ENCODE measurements at places on chromosomes 6 and 20. TPM values are rescaled to one million over a fixed set of nuclear protein-coding genes. Genes with fewer than 3 reads are reported as not detected.
A peak's percentile ranks its signal among the peaks of the same experiment; 100 is the strongest.

PAX1 gene
- total RNA-seq: not detected

DNA sequence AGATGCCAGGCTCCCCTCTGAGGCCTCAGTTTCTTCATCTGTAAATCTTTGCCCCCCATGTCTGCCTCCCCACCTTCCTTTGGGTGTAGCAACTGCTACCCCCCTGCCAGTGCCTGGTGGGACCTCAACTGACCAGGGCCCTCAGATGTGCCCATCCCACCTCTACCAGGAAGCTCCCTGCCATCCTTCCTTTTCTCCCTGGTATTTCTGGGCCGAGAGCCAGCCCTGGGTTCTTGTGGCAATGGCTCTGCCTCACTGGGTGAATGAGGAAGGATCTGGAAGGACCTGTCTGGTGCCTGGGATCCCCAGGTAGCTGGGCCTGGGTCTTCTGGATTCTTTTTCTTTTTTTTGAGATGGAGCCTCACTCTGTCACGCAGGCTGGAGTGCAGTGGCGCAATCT, 141.1 kb upstream of the RNF24 start:
- DNase-seq: no peak

ID1 gene
- total RNA-seq: 373 TPM

- DNase-seq: no peak
Observed at GRCh38 chr6:77290798-77291197, 172.5 kb downstream of the HTR1B start.

CST2 gene
- not detected for total RNA-seq

DNA sequence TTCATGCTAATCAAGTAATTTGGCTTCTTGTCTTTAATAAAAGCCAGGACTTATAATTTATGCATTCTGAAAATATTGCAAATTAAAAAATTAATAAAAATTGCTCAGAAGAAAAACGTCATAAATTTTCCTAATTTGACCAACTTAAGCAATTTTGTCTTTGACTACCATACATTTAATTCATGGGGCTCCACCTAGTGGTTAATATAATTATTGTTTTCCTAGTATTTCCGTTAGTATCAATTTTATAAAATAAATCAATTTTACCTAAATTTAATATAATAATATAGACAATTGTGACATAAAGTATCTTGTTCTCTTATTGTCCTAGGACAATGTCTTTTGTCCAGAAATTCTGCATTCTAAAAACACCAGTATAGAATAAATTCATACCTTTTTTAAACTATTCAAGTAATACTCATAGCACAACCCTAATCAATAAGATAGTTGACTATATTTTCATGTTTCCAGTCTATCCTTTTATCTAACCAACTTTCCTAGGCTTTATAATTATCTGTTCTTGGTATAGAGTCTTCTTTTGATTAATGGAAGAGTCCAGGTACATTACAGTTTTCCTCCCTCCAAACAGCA, 319.9 kb downstream of the TRDN start:
- no peak for DNase-seq

DNA sequence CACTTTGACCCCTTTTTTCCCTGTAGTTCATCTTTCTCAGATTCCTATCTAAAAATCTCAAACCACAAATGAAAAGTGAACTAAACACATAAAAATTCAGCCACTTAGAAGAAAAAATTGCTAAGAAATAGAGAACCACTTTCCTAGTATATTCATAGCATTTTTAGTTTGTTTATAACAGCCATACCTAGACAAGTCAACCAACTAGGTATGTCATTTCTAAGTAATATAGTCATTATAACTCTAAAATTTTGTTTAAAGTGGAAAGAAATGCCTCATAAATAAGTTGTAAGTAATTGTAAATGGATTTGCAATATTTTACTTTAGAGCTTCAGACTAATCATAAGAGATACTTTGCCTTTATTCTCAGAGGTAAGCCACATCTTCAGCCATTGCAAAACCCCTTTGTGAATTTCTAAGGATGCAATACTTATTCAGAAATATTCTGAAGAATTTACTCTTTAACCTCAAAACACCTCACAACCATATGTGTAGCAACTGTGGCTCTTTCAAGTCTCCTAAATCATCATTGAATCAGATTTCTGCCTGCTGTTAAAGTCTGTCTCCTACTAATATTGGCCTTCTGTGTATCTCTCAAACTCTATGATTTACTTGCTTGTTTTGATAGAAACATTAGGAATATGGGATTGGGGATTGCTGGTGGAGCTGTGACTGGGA, 6.9 kb upstream of the SUMO4 start:
- DNase-seq: no peak

EBF4 gene
- not detected for total RNA-seq

- DNase-seq: peak; percentile 87
Observed at GRCh38 chr20:53738039-53738944, 144.7 kb upstream of the ZNF217 start.

DNA sequence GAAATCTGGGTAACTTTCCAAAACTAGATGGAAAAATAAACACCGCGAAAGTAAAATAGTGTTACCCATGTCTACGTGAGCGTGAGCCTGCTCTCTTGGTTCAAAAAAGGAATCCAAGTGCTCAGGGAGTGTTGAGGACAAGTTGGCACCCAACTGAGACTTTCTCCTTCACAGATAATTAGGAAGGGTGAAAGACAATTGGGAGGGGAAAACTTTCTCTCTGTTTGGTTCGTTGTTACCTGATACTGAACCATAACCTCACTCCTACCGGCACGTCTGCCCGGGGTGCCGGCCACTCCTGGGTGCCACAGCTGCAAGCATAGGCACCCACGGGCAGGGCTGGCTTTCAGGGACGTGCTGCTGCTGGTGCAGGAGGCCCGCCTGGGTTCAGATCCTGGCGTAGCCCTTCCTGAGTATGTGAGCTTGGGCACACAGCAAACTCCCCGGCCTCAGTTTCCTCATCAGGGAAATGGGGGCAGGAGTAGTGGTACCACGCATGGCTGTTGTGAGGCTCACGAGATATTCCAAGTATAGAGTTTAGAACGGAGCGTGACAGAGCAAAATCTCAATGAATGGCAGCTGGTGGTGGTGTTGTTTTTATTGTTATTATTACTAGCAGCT, 38.2 kb upstream of the PMEPA1 start:
- DNase-seq: no peak

GRCh38 chr6:128438393-128438792, 82.0 kb downstream of the PTPRK start:
- no peak for DNase-seq

BPIFB4 gene
- not detected for total RNA-seq

DNAH8 gene
- total RNA-seq: not detected

GRCh38 chr6:69936674-69937363, 70.5 kb downstream of the COL19A1 start:
- DNase-seq: no peak

RIMS4 gene
- not detected for total RNA-seq

TRIM10 gene
- not detected for total RNA-seq

DNA sequence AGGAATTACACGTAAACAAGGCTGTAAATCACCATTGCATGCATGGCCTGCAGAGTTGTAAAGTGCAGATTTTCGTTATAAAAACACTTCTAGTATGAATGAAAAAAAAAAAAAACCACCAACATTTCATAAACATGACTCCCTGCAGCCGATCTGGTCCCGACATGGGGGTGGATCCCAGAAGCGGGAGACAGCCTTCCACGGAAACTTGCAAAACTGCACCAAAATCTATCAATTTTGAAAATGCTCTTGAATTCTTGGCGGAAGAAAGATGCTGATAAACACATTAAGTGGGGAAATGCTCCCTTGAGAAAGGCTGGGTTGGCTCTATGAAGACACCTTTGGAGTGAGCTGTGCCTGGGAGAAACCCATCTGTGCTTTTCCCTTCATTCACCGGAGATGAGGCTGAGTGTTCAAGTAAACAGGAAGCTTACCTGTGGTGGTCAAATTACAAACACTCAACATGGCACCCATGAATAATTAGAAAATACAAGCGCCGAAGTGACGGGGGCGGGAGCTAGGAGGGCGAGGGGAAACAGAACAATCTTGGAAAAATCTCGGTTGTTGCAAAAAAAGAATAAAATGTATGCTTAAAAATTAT, 845 bp upstream of the ANKRD60 start:
- no peak for DNase-seq

- DNase-seq: no peak
Observed at GRCh38 chr6:5840734-5841390, 165.9 kb downstream of the NRN1 start.

DNA sequence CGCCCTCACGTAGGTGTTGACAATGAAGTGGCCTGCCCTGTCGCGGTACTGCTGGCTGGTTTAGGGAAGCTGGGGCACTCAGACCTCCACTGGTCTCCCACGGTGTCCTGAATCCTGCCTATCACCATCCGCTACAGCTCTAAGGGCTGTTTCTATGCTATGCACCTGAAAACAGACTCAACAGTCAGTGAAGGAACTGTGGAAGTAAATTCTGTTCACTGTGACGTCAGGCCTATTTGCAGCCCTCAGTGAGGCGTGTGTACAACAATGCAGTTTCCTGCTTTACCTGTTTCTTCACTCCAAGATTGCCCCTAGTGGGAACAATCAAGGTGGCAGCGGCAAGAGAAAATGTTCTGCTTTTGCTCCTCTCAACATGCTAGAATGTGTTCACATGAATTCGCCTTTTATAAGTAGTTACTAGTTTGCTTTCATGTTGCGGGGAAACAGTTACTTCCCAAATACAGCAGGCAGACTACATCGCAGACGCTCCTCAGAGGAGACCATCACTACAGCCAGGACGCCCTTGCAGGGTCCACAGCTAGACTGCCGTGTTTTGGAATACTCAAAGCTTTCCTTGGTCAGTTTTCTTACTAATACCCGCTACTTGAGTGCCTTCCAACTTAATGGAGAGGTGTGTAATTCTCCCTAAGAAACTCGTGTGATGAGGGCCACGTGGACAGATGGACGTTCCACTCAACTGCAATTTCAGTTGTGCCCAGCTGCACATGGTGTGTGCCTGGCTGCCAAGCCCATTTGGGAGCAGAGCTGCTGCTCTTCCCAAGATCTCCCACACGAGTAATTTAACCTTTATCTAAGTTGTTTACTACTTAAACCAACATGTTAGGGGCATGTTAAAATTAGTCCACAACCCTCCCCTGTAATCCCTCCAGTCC, 25.4 kb downstream of the DIDO1 start:
- no peak for DNase-seq

GRCh38 chr20:17958373-17959256, 10.0 kb downstream of the SNX5 start:
- peak; percentile 32 for DNase-seq

- DNase-seq: no peak
Observed at GRCh38 chr6:124148236-124148957, 344.7 kb downstream of the NKAIN2 start.

SLC13A3 gene
- total RNA-seq: 2.3 TPM

- peak; percentile 60 for DNase-seq
Observed at GRCh38 chr6:109073344-109074132, 21.1 kb downstream of the SESN1 start.

FNDC1 gene
- total RNA-seq: not detected

DNA sequence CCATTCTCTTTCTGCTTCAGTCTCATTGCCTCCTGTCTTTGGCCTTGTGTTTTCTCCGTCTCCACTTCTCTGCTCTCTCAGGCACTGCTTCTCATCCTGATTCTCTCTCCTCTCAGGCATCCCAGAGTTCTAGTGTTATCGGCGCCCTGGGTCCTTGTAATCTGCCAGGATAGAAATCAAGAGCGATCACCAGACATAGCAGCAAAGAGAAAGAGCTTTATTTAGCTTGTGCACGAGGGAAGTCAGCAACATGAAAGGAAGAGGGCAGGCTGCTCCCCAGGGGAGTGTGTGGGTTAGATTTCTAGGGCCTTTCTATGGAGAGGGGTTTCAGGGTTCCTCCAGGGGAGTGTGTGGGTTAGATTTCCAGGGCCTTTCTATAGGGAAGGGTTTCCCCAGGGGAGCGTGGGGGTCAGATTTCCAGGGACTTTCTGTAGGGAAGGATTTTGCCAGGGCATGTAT, 32.5 kb downstream of the SUN5 start:
- DNase-seq: no peak

GRCh38 chr6:56691814-56692213, 49.1 kb upstream of the DST start:
- DNase-seq: no peak

Data from HFFc6 (cell line).